Brain (organoid and tissue), 16 donors: ENCODE measurements at places on chromosomes 6 and 20.

- DNase-seq, result no peak
Measured at GRCh38 chr20:57310821-57311514, 18.6 kb upstream of the SPO11 start.

DNA sequence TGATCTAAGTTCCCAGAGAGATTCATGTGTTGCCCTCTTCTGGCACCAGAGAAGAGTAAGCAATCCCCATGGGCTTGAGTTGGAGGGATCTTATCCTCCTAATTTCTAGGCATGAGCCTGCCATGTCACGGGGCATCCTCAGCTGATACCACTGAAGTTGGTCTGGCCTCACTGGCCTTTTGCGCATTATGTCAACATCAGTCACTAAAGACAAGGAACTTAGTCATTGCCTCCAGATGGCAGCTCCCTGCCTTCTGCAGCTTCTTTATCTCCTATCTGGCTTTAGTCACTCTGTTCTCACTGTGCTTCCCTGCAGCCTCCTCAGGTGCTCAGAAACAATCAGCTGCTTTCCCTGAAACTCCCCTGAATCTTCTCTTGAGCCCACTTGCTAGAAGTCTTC, 312.2 kb downstream of the ADGRG6 start:
- no peak for DNase-seq

- no peak for DNase-seq
Measured at GRCh38 chr6:20747991-20748390, 213.7 kb downstream of the CDKAL1 start.

DNA sequence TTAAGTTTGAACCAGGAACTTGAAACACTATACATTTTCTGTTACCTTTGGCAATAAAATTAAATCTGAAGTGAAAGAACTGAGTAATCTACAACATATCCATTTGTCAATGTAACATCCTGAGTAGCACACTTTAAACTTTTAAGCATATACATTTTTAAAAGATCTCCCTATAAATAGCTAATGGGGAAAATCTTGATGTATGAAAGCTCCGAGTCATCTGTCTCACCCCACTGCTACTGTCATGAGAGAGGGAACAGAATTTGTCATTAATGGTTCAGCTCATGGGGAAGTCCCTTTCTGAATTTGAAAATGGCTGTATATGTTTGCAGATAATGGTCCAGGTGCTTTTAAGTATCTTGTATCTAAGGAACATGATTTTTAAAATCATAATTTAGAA, 55.2 kb upstream of the NOX3 start:
- DNase-seq, result no peak

GRCh38 chr6:41269166-41269565, 17.3 kb downstream of the TREM1 start:
- DNase-seq, result no peak

DNA sequence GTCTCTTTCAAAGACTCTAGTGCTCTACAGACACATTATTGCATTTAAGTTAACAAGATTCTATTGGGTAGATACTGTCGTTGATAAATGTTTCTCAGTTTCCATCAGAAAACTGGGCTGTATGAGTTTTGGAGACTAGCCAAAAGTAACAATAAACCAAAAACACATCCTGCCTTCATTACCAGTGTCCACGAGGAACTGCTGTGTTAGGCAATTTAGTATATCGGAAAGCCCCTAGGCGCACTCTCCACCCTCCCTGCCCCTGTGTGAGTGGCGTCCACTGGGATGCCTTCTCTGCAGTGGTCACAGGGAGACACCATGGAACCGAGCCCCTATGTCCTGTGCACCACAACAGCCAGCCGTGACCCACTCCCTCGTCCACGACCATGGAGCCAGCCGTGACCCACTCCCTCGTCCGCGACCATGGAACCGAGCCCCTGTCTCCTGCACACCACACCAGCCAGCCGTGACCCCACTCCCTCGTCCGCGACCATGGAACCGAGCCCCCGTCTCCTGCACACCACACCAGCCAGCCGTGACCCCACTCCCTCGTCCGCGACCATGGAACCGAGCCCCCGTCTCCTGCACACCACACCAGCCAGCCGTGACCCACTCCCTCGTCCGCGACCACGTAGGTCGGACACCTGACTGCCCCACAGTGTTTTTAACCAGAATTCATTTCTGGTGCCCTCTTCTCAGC, 35.3 kb downstream of the DLL1 start:
- DNase-seq, result no peak

GRCh38 chr20:21339499-21339898, 36.4 kb downstream of the XRN2 start:
- no peak for DNase-seq

GRCh38 chr6:142008781-142009180, 123.9 kb upstream of the GJE1 start:
- DNase-seq, result no peak

- DNase-seq, result peak; percentile 17
Measured at GRCh38 chr6:33008944-33009861, at the start of gene HLA-DOA. HLA-DOA (minus strand) TSS chr6:33009591.

- no peak for DNase-seq
Measured at GRCh38 chr6:105695461-105695860, 292.6 kb upstream of the PREP start.

DNA sequence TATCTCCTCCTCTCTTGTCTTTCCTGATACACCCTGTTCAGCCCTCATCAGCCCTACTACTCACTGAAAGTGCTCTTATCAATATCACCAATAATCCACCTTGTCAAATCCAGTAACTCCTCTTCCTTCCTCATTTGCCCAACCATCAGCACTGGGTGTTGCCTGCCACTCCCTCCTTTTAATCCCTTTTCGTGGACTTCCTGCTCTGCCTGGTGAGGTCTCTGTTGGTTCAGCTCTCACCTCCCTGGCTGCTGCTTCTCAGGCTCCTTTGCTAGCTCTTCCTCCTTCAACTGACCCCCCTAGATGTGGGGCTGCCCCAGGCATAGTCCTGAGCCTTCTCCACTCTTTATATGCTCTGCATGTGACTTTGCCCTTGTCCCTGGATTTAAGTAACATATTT, 92.5 kb downstream of the PREP start:
- no peak for DNase-seq

- no peak for DNase-seq
Measured at GRCh38 chr6:73586416-73586974, 65.7 kb upstream of the EEF1A1 start.

- peak; percentile 91 for DNase-seq
Measured at GRCh38 chr6:33419580-33420490, at the start of gene SYNGAP1. SYNGAP1 (plus strand) TSS chr6:33420065; CDS start chr6:33420265, 200 bp downstream.

DNA sequence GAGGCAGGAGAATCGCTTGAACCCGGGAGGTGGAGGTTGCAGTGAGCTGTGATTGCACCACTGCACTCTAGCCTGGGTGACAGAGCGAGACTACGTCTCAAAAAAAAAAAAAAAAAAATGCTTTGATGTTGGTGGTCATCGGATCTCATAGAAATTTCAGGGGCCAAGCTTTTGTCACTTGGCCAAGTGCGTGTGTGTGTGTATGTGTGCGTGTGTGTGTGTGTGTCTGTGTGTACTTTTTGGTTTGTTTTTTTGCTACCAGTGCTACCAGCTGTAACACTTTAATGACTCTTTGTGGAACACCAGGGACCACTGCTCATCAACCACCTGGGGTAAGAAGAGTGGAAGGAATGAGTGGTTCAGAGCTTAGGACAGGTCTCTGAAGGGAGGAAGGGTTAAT, 49.7 kb downstream of the TRAF3IP2 start:
- DNase-seq, result no peak

DNA sequence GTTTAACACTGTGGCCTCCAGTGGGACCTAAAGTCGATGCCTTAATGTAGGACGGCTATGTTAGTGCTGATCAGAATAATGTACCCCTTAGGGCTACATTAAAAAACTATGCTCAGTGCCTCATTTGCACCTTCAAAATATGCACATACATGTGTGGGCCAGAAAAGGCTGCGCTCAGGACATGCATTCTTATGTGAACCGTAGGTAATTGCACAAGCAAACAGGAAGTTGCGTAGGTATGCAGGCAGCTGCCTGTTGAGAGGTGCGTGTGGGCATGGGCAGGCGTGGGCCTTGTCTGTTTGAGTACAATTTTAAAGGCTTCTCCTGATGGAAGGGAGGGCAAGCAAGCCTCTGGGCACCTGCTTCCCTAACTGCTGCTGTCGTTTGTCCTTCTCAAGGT, 116.2 kb upstream of the JAG1 start:
- DNase-seq, result no peak

- no peak for DNase-seq
Measured at GRCh38 chr6:168045141-168045691, 33.8 kb downstream of the FRMD1 start.

- no peak for DNase-seq
Measured at GRCh38 chr6:110625883-110626282, 149.5 kb upstream of the SLC22A16 start.

GRCh38 chr6:122833021-122833491, 44.0 kb downstream of the SMPDL3A start:
- DNase-seq, result peak; percentile 85

DNA sequence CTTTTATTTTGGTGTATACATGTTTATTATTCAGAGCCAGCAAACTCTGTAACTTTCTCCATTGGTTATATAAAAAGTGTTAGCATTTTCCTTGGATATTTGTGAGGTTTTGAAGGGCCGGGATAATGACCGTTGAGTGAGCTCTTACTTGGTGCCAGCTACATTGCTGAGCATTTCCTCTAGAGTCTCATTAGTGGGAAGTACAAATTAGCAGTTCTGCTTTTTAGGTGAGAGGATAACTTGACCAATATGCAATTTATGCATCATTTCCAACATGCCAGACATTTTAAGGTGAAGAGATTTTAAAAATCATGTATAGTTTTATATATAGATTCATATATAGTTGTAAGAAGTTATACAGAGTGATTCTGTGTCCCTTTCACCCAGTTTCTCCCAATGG, 84.3 kb downstream of the CARMIL1 start:
- no peak for DNase-seq

GRCh38 chr20:29427201-29428060, 1830.0 kb upstream of the DEFB115 start:
- DNase-seq, result no peak

- no peak for DNase-seq
Measured at GRCh38 chr20:19909725-19910124, 107.4 kb upstream of the NAA20 start.

DNA sequence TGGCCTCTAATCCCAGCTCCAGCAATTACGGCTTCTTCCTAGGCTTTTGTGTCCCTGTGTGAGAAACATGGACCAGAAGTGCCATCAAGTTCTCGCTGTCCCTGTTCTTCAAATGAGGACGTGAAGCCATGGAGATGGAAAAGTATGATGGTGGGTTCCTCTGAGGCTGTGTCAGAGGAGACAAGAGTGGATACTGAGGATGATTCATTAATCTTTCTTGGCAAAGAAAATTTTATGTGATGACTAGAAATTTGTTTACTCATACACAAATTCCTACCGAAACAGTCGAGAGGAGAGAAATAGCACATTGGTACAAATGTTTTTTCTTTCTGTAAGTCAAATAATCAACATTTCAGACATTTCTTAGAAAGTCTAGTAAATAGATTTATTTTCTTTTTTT, 35.0 kb upstream of the PNRC1 start:
- no peak for DNase-seq

- DNase-seq, result no peak
Measured at GRCh38 chr6:17988422-17988944, 1.0 kb upstream of the KIF13A start.

- no peak for DNase-seq
Measured at GRCh38 chr6:109374326-109374892, 7.9 kb downstream of the CD164 start.

DNA sequence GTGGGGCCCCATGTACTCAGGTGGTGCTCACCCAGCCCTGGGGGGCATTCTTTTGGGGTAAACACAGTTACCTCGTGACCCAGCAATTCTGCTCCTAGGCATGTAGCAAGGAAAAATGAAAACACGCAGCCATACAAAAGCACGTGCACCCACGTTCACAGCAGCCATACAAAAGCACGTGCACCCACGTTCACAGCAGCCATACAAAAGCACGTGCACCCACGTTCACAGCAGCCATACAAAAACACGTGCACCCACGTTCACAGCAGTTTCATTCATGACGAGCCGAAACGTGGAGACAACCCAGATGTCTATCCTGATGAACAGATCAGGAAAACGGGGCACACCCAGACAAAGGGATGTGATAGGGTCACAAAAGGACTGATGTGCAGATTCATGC, 57.1 kb downstream of the YTHDF1 start:
- DNase-seq, result no peak

DNA sequence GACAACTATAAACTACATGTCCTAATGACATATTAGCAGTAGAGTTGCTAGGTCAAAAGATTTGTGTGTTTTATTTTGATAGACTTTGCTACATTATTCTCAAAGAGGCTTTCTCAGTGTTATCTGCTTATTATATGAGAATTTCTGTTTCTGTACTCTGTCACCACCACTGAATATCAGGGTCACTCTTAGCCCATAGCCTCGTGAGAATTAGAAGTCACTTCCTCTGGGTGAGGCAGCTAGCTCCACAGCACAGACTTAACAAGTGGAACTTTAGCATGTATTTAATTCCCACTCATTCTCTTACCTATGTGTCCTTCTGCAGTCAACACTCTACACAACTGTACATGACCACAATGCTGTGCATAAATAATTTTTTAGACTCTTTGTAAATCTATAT, 6.7 kb downstream of the PHACTR2 start:
- no peak for DNase-seq

DNA sequence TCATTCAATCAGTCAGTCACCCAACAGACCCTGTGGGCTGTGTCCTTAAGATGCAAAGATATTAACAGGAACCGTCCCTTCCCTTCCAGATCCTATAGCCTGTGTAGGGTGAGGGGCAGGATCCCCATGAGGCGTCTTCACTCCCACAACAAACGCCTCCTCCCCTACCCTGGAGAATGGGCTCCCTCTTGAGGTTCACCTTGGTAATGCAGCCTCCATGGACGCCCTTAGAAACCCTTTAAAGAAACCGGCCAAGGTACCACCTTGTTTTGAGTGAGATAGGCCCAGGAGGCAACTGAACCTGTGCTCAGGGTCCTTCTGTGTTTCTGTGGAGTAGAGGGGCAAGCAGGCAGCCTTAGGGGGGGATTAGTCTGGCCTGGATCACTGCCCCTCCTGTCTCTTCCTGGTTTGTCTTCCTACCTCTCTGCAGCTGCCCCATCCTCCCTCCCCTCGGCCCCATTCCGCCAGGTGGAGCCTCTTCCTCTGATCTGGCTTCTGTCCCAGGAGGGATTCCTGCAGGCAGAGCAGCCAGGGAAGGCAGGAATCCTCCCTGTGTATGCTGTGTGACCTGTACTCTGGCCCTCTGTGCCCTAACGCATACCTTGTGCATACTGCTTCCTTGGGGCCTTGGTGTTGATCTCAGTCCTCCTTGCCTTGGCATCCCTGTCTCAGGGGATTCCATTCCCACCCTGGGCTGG, 6.6 kb upstream of the GUCA1A start:
- DNase-seq, result peak; percentile 66
